ENCODE measurements at places on chromosomes 11 and 22.

DNA sequence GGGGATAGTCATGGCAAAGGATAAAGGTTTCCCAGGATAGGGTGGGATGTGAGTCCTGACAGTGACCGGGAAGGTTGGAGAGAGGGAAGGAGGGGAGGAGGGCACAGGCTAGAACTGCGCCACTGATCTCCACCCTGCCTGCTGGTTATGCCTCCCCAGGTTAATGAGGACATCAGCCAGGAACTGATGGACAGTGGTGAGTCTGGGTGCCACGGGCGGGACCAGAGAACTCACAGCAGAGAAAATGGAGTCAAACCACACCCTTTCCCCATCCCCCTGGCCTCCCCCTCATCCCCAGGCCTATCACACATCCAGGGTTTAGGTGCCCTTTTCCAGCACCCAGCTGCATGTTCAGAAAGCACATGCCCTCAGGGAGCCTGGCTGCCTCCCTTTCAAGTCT, 10.2 kb downstream of the ANKK1 start:
- DNase-seq = no peak

GRCh38 chr22:36753120-36753802, 22.7 kb downstream of the IFT27 start:
- DNase-seq = no peak

GRCh38 chr22:44371741-44372525, 59.2 kb upstream of the SHISAL1 start:
- no peak for DNase-seq

GRCh38 chr11:122138744-122139594, 23.0 kb upstream of the BLID start:
- DNase-seq = no peak

- no peak for DNase-seq
These were observed 48.8 kb upstream of the LARGE1 start for GRCh38 chr22:33969045-33969444.

- DNase-seq = no peak
These were observed 26.5 kb downstream of the DAGLA start for GRCh38 chr11:61706452-61707400.

DNA sequence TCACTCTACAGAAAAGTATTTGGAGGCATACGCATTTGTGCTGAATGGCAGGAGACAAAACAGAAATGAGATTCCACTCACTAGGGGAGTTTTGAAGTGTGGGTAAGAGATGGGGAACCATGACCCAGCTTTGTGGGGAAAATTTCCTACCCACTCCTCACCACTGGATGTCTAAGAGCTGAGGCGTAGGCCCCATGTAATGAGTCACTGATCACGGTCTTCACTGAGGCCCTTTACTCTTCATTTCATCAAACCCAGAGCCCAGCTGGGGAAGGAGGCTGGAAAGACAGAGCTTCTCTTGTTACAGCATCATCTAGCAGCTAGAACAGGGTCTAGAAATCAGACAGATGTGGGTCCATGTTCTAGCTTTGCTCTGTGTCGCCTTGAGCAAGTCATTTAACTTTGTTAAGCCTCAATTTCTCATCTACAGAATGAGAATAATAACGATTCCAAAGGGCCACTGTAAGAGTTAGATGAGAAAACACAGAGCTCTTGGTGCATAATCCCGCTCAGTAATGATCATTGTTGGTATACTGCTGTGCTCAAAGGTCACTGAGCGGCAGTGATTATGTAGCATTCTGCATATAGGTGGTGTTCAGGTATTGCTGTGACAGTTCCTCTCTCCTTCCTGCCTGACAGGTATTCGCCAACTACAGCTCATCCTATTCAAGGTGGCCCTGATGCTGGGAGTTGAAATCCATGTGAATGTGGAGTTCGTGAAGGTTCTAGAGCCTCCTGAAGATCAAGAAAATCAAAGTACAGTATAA, 97.2 kb downstream of the MICAL2 start:
- no peak for DNase-seq

DNA sequence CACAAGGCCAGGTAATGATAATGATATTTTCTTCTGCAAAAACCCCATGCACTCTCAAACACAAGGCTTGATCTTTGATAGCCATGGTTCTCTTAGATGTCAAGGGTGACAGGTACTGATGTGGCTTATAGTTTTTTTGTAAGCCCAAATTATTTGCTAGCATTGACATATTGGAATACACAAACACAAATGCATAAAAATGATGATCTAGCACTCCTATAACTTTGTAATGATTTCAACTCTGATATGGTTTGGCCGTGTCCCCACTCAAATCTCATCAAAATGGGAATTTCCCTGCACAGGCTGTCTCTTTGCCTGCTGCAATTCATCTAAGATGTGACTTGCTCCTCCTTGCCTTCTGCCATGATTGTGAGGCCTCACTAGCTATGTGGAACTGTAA, 572.5 kb upstream of the CCDC90B start:
- DNase-seq = no peak

DNA sequence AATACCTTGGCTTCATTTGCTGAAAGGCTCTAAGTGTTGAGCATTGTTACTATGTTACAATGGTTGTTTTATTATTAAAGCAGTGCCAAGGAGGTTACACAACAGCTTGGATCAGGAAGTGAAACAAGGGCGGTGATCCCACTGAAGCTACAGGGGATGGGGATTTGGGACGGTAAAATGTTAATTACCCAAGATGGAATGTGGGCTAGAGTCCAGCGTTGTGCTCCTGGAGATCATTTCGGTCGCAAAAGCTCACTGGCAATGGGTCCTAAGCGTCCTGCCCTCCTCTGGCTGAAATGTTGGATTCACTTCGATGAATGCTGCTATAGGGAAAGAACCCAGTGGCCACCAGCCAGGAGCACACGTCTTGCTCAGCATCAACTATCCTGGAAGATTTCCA, 48.3 kb downstream of the FAM83F start:
- no peak for DNase-seq

- no peak for DNase-seq
These were observed 1.7 kb upstream of the PARVA start for GRCh38 chr11:12375720-12376119.

GRCh38 chr11:18145025-18145424, 12.7 kb downstream of the MRGPRX3 start:
- no peak for DNase-seq

DNA sequence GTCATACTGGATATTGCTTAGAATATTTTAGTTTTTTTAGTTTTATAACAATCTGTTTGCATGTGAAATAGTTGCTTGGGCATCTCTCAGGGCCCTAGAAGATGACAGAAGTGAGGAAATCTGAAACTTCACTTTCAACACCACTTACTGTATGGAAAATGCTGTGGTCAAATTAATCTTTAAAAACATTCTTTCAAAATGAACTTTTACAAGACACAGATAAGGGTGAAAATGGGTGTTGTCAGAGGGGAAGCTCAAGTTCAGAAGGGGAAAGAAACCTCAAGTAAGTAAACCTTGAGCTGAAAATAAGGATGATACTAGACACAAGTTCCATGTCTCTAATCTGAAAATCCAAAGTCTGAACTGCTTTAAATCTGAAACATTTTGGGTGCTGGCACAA, 1840.1 kb upstream of the RAG2 start:
- DNase-seq = no peak

DNA sequence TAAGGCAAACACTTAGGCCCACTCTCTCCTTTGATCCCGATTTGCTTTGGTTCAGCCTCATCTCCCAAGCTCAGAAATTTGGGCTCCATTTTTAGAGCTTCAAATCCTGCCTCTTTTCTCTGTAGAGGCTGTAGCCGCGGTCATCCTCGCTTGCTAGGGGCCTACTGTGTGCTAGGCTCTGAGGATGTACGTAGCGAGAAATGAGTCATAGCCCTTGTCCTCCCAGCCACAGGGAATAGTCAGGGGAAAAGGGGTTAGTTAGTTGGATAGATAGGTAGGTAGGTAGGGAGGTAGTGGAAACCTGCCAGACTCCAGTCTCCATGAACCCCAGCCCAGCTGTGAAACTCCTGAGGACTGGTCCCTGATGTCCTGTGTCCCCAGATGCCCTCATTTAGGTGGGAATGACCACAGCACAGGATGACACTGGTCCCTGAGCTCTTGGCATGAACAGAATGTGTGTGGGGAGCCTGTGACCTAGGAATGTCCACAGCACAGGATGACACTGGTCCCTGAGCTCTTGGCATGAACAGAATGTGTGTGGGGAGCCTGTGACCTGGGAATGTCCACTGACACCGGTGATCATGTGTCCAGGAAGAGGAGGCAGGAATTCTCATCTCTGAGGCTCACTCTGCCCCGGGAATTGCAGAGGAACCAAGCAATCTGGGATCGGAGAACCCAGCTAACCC, 21.4 kb upstream of the HMOX1 start:
- no peak for DNase-seq

DNA sequence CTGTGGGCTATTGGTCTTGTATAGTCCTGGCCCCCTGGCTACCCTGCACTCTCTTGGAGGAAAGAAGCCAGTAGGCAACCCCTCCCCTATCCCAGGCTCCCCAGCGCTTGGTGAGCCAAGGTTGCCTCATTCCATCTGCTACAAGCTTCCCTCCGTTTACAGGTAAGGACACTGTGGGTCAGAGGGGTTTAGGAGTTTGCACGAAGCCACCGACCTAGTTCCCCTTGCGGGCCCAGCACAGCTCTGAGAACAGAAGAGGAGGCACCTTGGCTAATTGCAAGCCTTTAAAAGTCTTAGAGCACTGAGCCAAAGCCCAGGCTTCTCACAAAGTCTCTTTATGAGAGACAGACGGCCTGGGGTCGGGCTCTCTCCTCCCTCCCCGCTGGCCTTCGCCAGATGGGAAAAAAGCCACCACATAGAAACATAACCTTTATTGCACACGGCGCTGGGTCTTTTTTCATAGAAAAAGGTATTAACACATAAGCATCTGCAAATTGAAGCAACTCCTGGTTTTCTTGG, 99.8 kb downstream of the CEP164 start:
- DNase-seq = no peak

DNA sequence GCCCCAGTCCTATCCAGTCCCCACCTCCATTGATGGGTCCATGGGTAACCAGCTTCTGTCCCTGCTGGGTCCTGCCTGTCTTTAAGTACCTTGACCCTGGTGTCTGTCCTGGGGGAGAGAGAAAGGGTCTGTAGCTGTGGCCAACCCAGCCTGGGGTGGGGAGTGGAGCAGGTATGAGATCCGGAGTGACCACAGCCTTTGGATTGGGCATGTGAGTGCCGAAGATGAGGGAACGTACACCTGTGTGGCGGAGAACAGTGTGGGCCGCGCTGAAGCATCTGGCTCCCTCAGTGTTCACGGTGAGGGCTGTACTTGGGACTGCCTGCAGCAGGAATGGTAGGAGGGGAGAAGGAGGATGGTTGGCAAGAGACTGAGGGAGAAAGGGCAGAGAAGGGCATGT, 5.2 kb downstream of the ROBO3 start:
- no peak for DNase-seq

DNA sequence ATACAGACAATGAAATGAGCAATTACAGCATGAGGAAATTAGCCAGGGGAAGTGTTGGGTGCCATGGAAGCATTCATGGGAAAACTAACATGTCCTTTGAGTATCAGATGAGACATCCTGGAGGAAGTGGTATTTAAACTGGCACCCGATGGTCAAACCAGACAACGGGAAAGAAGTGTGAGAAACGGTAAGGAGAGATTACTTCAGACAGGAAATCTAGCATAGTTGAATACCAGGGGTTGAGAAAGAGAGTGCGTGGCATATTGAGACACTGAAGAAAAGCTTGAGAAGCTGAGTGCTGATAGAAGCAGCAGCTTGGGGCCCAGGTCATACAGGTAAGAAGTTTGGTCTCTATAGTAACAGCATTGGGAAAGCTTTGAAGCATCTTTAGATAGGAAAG, 175.3 kb downstream of the C11orf87 start:
- DNase-seq = no peak

- DNase-seq = no peak
These were observed 1.6 kb downstream of the NCAM1 start for GRCh38 chr11:112962579-112963367.

- no peak for DNase-seq
These were observed 571.7 kb downstream of the METTL15 start for GRCh38 chr11:28679795-28680468.

DNA sequence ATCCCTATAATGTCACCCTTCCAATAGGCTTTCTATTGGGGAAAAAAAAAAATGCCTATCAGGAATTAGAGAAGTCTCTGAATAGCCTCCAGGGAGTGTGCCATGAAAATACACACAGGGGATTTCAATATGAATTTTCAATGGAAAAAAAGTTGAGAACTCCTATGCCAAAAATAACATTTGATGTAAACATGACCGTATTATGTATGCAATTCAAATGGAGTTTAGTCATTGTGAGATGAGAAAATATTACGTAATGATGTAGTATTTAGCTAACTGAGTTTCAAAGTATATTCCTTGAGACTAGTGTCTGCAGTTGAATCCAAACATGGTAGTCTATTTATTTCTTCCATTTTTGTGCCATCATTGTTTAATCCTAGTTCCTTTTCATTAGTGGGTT, 182.3 kb downstream of the BLID start:
- no peak for DNase-seq

DNA sequence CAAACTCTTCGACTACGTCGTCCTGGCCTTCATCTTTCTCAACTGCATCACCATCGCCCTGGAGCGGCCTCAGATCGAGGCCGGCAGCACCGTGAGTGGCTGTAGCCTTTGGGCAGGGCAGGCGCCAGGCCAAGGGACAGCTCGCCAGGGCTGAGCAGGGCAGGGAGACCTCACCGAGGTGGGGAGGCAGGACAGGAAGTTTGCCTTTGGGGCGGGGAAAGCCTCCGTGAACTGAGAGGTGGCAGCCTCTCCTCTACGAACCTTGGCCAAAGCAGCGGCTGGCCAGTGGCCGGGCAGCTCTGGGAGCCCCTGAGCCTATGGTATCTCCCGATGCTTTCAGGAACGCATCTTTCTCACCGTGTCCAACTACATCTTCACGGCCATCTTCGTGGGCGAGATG, 93.2 kb downstream of the CACNA1I start:
- DNase-seq = no peak

GRCh38 chr11:59846556-59846955, 1.3 kb upstream of the CBLIF start:
- DNase-seq = no peak

DNA sequence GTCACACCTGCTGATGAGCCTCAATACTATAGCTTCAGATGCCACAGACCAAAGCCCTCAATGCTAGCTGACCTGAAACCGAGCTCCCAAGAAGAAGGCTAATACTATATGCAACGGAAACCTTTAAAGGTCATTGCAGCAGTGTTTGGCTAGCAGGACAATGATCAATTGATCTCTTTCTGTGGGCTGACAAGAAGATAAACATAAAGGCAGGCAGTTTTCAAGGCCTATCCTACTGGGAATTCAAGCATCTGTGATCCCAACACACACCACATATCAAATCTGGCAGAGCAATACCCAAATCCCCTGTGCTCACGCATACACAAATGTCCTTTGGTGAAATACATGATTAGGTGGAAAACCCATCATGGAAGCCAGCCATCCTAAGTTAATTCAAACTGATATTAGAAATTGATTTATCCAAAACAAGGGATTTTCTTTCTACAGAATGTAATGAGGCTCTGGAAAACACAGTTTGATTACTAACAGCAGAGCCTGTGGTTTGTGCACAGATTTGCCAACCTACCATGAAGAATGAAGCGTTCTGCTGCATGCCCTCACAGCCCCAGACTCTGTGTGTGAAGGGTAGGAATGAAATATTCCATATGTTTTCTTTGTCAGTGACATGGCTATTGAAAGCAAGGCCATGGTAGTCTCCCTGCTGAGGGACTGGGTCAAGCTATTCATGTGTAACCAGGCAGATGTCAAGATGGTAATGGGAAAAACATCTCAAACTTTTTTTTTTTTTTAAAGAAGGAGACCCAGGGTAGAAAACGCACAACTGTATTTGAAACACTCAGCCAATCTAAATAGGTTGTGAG, 12.2 kb downstream of the LGR4 start:
- no peak for DNase-seq
